ENCODE measurements at places on chromosomes 16 and 17.

- no peak for DNase-seq
Observed at GRCh38 chr16:54344646-54345630, 58.4 kb upstream of the IRX3 start.

DNA sequence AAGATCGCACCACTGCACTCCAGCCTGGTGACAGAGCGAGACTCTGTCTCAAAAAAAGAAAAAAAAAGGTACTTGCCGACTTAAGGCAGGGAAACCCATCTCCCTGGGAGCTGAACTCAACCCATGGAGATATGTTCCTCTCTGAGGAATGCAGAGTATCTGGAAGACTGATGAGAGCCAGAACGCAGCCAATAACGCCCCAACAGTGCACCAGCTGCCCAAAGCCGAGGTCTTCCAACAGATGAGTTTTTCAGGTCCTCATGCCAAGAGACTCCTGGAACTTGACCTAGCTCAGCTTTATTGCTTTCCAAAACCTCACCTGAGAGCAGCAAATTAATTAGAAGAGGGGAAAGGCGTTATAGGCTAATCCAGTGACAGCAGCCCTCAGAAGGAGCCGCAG, 9.4 kb downstream of the ELAC2 start:
- no peak for DNase-seq

DNA sequence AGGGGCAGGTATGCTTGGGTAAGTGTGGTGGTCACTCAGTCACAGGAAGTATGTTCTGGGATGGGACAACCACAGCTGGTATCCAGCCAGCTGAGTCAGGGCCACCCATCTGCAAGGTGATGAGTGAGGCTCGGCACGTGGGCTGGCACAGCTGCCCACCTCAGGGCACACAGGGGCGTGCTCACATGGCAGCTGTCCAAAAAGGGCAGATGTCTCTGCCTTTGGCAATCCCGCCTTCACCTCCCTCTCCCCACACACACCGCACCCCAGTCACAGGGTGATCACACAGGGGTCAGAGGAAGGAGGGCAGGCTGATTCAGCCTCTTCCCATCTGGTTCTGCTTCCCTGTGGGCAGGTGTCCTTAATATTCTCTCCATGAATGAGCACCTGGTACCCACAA, 85.9 kb upstream of the TOB1 start:
- DNase-seq = no peak

- no peak for DNase-seq
Observed at GRCh38 chr16:727291-727977, 528 bp downstream of the HAGHL start.

DNA sequence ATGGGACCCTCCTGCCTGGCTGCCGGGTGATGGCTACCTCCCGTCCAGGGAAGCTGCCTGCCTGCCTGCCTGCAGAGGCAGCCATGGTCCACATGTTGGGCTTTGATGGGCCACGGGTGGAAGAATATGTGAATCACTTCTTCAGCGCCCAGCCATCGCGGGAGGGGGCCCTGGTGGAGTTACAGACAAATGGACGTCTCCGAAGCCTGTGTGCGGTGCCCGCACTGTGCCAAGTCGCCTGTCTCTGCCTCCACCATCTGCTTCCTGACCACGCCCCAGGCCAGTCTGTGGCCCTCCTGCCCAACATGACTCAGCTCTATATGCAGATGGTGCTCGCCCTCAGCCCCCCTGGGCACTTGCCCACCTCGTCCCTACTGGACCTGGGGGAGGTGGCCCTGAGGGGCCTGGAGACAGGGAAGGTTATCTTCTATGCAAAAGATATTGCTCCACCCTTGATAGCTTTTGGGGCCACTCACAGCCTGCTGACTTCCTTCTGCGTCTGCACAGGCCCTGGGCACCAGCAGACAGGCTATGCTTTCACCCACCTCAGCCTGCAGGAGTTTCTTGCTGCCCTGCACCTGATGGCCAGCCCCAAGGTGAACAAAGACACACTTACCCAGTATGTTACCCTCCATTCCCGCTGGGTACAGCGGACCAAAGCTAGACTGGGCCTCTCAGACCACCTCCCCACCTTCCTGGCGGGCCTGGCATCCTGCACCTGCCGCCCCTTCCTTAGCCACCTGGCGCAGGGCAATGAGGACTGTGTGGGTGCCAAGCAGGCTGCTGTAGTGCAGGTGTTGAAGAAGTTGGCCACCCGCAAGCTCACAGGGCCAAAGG, 36.8 kb downstream of the NLRC5 start:
- DNase-seq = no peak

DNA sequence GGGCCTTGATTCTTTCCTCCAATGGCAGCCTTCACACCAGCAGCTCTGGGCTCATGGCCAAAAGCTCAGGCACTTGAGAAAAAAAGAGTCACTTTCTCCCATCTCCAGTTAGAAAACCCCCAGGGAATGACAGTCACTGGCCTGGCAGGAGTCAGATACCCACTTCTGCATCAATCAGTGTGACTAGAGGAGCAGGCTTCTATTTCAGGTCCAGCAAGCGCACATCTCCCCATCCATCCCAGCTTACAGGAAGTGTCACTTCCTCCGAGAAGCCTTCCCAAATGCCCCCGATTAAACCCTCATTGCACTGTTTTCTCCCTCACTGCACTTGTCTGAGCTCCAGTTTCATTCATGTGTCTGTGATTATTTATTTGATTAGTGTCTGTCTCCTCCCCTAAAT, 30.4 kb upstream of the CCL1 start:
- DNase-seq = no peak

Data from T-helper 1 cell (primary cell).